ENCODE measurements at places on chromosomes 2 and 18.

GRCh38 chr2:124814968-124815745 lies 790.1 kb downstream of the CNTNAP5 start:
- DNase-seq, result no peak

DNA sequence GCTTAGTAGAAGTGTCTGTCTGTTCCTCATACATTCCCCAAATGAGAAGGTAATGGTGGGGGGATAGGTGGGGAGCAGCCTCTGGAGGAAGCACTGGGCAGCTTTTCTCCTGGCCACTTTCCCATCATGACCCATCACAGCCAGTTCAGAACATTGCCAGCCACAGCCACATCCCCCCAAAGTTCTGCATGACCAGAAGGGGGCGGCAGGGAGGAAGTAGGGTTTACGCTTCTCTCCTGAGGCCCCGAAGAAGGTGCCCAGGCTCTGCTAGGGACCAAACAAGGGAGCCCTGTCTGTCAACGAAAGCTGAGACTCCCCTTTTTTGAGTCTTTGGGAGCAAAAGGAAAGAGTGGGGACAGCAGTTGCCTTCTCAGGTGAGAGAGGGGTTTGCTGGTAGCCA lies 7.7 kb downstream of the IGFBP5 start:
- DNase-seq, result no peak

- no peak for DNase-seq
These were observed 148.1 kb upstream of the HS6ST1 start for GRCh38 chr2:128466776-128467175.

- DNase-seq, result no peak
These were observed 27.9 kb downstream of the G6PC2 start for GRCh38 chr2:168929031-168929430.

DNA sequence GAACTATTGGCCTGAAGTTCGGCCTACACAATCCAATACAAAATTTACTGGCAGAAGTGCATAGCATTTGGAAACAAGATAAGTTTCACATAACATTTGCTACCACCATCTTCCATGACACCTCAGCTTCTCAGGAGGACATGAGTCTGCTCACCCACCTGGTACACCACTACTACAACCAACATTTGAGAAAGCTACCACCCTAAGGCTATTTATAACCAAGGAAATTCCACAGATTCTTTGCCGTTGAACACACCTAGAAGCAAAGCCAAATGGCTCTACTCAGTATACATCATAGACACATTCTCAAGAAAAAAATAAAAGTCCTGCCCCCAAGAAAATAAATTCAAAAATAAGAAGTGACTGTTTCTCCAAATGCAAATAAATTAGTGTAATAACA lies 145.3 kb downstream of the SPAG16 start:
- DNase-seq, result no peak

DNA sequence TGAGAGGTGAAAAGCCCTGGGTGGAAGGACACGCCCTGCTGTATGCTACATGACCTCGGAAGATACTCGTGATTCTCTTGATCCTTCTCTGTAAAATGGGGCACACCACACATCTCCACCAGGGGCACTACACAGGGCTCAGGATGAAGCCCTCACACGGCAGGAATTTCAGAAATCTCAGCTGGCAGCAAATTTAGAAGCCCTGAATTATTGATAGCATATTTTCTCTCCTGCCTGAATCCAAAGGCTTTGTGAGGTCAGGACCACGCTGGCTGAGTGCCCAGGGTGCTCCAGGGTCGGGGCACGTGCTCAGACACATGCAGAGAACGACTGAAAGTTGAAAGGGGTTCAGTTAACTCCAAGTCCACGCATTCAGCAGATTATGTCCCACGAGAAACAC lies 42.1 kb upstream of the GALR1 start:
- DNase-seq, result no peak

DNA sequence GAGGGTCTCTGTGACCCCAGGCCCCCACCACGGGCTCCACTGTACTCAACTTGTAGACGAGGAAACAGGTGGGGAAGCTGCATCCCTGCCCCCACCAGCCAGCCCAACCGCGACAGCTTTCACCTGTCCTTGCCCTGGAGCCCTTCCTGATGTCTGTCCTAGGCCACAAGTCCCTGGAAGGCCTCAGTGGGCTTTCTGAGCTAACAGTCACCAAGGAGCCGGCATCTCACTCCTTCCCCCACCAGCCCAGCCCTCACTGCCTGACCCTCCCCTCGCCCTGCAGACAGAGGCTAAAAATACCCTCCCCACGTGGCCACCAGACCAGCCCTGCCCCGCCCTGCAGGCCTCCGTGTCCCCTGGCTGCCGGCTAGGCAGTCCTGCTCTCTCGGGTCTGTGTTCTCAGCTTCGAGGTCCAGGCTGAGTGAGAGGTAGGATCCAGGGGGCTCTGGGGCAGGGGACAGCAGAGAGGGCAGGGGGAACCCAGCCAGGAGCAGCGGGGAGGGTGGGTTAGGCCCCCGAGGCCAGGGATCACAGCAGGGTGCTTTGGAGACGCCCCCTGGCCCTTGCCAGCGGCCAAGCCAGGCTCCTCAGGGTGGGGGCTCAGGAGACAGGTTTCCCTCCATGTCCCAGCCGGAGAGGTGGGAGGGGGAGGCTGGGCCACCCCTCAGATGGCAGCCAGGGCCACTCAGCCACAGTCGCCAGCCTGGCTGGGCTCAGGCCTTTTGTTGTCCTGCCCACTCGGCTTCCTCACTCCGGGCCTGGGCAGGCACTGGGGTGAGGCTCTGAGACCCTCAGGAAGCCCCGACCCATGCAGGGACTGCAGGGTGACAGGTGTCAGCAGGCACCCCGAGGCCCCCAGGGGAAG lies at the start of gene KLHL30:
TSS of gene KLHL30 (plus strand) at position 338 of the 865 bp plus-strand sequence. CDS start 2,087 bp downstream, outside the sequence.
- no peak for DNase-seq

DNA sequence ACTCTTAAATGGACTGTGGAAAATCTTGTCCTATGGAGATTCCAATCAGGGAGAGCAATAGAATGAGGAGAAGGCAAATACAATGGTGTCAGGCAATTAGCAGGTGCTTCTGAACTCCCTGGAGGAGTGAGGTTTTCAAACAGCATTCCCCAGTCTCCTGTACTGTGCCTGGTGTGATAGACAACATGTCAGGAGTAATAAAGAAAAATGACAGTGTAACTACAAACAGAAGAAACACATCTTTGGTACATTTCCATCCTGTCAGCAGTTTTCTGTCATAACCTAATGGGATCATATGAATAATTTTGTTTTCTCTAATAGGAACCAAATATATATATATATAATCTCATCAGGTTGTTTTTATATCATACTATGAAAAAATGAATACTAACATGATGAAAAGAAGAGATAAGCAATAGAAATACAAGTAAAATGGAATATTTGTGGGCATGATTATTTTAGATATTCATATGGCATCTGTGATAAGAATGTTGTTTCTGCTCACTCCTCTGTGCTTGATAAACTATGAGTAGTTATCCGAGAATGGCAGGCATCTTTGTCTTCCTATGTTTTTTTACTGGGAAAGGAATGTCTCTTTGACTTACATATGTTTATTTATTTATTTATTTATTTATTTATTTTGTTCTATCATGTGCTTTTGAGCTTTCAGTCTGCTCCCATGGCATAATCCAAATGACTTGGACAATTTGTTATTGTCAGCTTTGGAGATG lies 441.7 kb downstream of the TXNL1 start:
- no peak for DNase-seq

DNA sequence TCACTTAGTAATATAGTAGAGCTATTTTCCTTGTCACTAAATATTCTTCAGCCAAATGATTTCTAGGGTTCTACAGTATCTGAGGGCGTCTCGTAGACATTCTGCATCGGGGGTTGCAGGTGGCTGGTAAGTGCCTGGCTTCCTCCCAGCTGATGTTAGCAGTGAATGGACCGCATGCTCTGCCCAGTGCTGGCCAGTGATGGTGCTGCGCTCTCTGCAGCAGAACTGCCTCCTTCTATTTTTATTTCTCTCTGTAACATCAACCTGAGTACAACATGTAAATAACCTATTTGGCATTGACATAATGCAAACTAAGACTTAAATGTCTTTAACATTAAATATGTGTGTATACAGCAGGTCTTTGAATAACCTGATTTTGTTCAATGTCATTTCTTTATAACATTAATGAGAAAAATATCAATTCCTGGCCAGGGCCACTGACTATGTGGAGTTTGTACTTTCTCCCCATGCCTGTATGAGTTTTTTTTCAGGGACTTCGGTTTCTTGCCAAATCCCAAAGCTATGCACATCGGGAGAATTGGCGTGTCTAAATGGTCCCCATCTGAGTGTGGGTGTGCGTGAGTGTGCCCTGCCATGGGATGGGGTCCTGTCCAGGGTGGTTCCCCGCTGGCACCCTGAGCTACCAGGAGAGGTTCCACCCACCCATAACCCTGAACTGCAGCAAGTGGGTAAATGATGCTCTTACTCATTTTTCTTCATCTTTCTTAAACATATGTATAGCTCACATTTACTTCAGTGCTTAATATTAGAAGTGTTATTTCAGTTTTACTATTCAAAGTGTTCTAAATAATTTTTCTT lies 278.2 kb upstream of the EPAS1 start:
- no peak for DNase-seq

DNA sequence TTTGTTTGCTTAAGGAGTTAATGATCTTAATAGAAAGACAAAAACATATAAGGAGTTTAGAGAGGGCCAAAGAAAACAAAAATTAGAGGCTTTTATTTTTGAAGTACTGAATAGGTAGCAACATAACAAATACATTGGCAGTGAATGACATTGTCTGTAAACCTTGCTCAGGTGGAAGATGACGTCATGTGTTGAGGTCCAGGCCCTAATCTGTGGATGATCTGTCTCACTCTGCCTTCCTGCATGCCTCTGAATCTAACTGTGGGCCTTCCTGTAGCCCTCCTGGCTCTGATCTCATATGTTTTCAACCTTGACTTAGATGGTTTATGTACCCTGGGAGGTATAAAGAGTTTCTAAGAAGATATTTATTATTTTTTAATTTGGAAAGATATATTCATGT lies 58.1 kb upstream of the DYNAP start:
- DNase-seq, result no peak

DNA sequence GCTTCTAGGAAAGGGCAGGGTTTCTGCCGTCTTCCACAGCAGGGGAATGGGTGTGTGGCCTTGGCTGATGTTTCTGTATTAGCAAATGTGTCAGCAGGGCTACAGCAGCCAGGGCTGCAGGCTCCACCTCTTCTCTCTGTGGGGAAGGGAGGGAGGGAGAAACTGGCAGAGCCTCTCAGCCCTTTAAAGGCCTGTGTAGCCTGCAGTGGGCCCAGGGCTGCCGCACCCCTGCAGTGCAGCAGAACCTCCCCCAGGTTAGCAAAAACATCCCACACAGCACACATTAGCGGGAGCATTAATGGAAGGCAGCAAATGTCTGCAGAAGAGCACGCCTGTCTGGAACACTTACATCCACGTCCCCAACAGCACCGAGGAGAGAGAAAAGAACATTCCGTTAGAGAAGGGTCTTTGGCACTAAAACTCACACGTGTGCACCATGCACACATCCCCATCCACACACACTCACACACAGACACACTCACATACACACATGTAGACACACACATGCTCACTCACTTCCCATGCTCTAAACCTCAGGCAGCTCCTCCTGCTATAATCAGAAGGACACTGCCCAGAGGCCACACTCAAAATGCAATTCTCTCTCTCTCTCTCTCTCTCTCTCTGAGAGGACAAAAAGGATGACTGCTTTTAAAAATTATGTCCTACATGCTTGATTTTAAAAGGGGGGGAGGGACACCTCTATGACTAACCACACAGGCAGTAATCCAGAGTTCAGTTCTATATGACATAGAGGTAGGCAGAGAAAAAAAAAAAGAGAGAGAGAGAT lies 24.1 kb downstream of the MRPL35 start:
- no peak for DNase-seq

DNA sequence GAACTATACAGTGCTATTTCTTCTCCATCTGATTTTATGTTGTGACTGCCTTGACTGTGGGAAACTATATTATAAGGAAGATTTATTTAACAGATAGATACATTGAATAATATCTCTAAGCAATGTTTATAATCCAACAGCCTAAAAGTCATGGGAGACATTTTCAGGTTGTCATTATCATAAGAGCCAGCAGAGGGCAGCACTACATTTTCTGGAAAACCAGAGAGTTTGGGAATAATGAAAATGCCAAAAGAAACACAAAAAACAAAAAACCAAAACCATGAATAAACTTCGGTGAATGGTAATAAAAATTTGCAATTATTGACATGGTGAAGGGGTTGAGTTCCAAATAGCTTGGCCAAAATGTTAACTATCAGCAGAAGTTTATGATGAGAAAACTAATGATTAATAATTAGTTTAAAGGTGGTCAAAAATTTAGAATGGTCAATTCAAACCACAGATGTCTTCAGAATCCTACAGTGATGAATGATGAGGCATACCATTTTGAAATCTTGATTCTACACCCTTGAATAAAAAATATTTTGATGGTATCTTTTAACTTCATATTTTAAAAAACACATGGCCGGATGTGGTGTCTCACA lies 4.7 kb downstream of the EEF1B2 start:
- DNase-seq, result no peak

DNA sequence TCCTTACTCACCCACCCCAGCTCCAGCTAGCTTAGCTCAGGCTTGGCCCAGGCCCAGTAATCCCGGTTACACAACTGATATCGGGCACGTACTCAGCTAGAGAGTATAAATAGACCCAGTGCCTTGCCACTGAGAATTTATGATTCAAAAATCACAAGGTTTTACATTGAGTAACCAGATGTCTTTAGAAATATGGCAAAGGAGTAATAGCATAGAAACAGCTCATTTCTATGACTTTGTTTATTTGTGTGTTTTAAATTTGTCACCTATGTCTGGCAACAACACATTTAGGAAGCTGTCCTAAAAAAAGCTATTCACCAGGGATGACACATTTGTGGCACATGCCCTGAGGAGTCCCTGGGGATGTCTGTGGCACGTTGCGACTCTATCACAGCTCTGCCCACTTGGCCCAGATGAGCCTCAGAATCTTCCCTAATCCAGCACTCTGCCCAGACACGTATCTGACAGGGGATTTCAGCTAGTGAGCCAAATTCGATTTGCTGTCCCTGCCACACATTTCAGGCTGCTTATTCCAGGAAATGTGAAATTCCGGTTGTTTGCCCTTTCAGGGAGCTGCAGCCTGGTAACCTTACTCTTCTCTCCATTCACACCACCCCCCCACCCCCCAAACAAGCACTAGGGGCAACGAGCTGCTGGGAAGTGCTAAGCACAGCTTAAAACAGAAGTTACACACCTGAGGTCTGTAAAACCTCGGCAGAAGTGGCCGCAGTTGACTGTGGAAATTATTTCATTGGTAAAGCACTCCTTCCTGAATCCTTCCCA lies 85.4 kb upstream of the ZCCHC2 start:
- no peak for DNase-seq

DNA sequence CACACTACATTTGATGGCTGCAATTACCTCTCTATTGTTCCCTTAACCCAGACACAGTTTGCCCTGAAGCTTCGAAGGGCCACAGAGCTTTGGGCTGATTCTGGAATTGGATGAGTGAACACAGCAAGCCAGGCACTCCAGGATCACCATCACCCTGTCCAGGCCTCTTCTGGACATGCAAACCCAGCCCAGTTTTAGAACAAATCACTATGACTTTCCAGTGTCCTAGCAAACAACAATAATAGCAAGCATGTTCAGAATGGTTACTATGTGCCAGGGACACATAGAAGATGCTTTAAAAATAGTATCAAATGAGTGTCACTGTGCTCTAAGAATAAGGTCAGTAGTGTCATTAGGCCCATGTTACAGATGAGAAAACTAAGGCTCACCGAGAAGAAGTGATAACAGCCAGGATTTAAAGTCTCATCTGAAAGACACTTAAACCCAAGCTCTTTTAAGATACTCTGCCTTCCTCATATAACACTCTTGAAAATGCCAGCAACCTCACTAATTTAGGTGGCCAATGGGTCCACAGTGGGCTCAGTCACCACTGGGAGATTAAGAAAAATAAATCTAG lies 191.7 kb upstream of the STK17B start:
- DNase-seq, result no peak

- no peak for DNase-seq
These were observed 77.0 kb upstream of the PID1 start for GRCh38 chr2:229348128-229348527.
